ENCODE measurements at places on chromosomes 2 and 18.

- DNase-seq = no peak
Observed at GRCh38 chr2:23106242-23106785, 278.7 kb upstream of the KLHL29 start.

GRCh38 chr2:47046271-47046670 is 108.8 kb downstream of the STPG4 start:
- DNase-seq = no peak

DNA sequence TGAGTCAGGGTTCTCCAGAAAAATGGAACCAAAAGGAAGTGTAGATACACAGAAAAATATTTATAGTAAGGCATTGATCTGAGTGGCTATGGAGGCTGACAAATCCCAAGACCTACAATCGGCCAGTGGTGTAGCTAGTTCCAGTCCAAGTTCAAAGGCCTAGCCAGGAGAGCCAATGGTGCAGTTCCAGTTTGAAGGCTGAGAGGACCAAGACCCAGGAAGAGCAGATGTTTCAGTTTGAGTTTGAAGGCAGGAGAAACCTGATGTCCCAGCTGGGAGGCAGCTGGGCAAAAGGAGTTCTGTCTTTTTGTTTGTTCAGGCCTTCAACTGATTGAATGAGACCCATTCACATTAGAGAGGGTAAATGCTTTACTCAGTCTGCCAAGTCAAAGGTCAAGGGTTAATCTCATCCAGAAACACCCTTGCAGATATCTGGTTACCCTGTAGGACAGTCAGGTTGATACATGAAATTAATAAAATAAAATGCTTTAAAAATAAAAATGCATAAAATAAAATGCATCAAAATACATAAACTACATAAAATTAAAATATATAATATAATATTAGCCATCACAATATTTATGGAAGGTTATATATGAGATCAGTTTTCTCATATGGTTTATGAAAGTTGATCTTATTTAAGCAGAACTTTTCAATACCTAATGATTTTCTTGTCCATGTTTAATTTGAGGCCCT is 38.7 kb downstream of the KCNE4 start:
- no peak for DNase-seq

- no peak for DNase-seq
Observed at GRCh38 chr2:60885683-60886082, 4.3 kb downstream of the REL start.

- no peak for DNase-seq
Observed at GRCh38 chr2:240165034-240165433, 24.6 kb upstream of the OTOS start.

DNA sequence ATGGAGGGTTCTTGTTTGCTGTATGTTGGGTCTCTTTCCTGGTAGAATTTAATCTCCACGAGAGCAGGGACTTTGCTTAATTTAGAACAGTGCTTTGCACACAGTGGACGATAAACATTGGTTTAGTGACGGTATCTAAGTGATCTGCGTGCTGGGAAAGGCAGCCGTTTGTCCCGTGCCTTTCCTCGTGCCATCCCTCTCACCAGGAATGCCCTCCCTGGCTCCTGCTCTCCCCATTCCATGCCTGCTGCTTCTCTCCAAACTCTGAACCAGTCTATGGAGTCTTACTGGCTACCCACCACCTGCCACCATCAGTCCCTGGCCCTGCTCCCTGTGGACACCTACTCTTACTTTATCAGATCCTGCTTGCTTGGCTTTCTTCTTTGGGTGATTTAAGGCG is 27.3 kb upstream of the TNP1 start:
- no peak for DNase-seq

- DNase-seq = no peak
Observed at GRCh38 chr2:216478151-216478550, 20.5 kb upstream of the RPL37A start.

DNA sequence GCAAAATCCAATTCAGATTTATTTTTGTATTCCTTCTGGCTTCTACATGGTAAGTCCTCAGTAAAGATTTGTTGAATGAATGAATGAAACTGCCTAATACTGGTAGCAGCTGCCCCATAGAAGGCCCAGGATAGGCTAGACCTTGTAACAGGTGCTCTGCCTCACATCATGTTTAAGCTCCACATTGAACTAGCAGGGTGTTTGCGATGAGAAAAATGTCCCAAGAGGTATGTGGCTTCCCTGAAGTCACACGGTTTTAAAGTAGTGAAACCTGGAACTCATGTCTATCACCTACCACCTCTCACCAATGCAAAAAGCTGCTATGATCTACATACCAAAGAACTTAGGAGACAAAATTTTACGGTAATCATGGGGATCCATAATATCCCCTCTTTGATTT is 765 bp upstream of the LHCGR start:
- no peak for DNase-seq

DNA sequence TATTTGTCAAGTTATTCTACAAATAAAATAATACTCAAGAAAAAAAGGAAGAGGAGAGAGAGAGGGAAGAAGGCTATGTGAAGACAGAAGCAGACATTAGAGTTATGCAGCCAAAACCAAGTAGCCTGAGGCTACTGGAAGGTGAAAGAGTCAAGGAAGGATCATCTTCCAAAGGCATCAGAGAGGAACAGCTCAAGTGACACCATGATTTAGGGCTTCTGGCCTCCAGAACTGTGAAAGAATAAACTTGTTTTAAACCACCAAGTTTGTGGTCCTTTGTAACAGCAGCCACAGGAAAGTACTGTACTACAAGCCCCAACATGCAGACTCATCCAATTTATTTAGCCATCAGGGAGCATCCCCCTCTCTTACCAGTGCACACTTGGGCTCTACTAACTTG is 788.5 kb upstream of the LRRTM1 start:
- no peak for DNase-seq

DNA sequence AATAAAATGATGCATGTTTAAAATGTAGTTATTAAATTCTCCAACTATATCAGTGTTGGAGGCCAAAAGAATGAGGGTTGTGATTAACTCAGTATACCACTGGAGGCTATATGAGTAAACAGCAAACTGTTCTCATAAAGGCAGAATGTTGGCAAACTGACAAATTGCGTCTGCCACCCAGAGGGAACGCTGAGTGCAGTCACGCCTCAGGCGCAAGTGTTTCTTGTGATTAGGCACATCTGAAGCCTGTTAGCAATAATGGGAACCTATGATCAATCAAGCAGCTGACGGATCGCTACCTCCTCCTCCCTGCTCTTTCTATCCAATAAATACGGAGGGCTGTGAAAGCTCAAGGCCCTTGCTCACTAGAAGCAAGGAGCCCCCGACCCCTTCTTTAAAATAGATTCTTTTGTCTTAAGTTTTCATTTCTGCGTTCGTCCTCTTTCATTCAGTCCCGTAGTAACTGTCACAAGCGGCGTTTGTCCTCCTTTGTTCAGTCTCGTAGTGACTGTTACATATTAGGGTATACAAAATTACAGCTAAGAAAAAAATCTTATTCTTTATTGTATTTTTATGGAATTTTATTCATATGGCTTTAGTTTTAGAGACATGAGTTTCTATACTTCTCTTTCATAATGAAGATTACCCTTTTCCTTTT is 16.3 kb upstream of the RMND5A start:
- DNase-seq = no peak

GRCh38 chr2:240398661-240399267 is 36.7 kb upstream of the GPC1 start:
- DNase-seq = no peak

DNA sequence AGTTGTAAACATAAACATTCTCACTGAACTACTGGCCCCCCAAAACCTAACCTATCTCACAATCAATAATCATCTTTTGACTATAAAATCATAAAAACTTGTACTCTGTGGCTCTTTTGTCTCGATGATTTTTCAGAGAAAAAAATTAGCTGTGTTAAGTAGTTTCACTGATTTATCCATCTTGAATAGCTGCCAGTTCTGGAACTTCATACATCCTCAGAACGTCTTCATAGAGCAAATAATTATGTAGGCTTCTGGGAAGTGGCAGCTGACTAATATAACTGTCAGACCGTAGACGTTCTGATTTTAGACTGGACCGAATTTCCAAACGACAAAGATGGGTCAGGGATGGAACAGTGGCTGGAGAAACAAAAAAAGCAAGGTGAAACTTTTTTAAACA is 97.3 kb upstream of the CHAC2 start:
- no peak for DNase-seq

- DNase-seq = no peak
Observed at GRCh38 chr18:57780706-57781347, 22.3 kb downstream of the ATP8B1 start.

DNA sequence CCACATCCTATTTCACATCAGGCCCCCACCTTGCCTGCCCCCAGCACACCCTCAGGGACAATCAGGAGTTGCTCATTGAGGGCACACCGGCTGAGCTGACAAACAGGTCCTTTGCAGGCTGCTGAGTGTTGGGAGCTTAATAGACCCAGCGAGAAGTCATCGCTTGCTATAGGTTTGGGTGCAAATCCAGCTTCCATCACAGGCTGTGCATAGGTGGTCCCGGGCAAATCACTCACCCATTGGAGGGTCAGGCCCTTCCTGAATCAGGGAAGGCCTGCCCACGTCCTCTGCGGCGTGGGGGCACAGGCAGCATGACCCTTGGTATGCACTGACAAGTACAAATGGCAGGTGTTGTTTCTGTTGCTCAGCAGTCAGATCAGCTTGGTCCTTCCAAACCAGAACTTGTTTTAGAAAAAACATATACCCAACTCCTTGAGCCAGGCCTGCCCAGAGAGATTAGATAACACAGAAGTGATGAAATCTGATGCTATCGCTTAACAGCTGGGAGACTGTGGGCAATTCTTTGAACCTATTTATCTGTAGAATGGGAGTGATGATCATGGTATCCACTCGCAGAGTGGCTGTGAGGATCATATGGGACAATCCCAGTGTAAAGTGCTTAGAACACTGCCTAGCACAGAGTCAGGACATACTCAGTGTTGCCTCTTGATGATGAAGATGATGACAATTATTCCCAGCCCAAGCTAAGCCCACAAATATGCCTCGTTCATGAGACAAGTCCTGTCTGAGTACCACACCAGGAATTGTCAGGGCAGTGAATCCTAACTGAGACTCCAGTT is 34.9 kb downstream of the SMAD7 start:
- DNase-seq = no peak

DNA sequence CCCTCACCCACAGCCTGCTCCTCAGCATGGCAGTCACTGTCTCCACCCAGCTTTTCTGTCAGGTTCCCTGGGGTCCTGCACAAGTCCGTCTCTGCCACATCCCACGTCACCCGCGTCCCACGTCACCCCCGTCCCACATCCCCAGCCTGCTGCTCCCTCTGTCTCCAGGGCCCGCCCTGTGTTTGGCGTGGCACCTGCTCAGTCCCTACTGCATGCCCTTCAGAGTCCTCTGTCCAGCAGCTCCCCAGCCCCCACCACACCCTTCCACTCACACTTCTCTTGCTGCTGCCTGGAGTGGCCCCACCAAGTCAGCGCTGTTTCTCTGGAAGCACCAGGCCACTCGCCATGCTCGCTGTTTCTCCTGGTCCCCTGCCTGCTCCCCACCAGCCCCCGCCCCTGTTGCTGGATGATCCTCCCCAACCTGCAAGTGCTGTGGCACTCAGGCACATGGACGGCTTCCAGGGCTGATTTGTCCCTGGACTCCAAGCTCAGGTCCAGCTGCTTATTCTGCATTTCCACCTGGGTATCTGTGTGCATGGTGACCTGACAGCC is 18.8 kb downstream of the ATG4B start:
- no peak for DNase-seq

GRCh38 chr2:23487735-23488492 is 102.9 kb downstream of the KLHL29 start:
- no peak for DNase-seq

- no peak for DNase-seq
Observed at GRCh38 chr2:128607440-128607839, 288.8 kb upstream of the HS6ST1 start.

GRCh38 chr18:22594155-22594690 is 176.5 kb upstream of the CTAGE1 start:
- DNase-seq = no peak

DNA sequence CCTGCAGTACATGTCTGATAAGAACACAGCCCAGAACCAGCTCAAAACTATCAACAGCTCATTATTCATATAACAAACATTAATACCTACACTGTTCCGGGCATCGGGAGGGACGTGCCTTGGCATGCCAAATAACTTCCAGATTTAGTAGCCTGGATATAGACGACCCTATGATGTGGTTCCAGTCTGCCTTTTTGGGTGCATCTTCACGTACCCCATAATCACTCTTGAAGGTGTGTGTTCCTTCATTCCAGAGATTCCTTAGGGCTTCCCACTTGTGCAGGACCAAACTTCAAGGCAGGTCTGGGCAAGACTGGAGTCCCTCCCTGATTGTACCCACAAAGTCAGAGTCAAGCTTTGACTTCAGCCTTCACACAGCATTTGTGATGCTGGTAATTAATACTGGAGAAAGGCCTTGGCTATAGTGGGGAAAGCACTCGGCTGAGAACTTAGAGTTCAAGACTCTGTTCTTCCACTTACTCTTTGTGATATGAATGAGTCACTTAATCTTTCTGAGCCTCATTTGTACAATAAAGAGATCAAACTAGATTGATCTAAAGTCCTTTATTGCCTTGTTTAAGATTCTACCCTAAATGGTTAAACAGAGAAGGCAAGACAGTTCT is 27.7 kb upstream of the SPATS2L start:
- no peak for DNase-seq

GRCh38 chr2:119808516-119809147 is 48.9 kb downstream of the PTPN4 start:
- no peak for DNase-seq

DNA sequence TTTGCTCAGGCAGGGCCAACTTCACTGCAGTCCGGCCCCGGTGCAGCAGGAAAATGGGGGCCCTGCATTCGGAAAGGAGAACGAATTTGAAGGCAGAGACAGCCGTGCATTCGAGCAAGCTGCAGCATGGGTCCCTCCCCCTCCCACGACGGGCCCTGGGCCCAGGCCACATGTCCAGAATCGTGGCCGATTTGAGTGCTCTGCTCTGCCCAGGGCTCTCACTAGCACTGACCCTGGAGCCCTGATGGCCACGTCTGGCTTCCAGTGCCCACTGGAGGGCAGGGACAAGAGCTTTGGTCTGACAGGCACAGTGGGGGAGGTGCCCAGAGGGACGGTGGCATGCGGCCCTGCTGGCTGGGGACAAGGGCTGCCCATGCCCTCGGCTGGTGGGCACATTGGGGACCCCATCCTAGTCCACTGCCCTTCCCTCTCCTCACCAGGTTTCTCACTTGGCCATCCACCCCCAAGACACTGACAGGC is 14.4 kb upstream of the KLHL30 start:
- DNase-seq = no peak

DNA sequence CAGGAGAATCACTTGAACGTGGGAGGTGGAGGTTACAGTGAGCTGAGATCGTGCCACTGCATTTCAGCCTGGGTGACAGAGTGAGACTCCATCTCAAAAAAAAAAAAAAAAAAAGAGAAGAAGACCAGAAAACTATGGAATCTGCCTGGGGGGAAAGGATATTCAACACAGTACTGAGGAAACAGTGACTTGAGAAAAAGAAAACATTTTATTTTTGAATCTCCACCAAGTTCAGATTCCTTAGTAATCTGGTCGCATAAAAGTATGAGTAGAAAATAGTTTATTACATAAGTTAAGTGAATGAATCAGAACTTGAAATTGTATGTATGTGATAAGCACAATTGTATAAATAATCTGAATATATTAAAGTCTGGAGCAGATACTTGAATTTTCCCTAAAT is 13.0 kb upstream of the HAT1 start:
- DNase-seq = no peak

GRCh38 chr2:181924336-181924735 is 32.8 kb downstream of the ITPRID2 start:
- DNase-seq = no peak

- no peak for DNase-seq
Observed at GRCh38 chr2:75453384-75454240, 107.1 kb downstream of the EVA1A start.

- DNase-seq = no peak
Observed at GRCh38 chr2:100588071-100588786, 25.4 kb downstream of the PDCL3 start.

All from NCI-H510A (cell line).